ENCODE measurements at places on chromosomes 5 and 9. TPM values are rescaled to one million over a fixed set of nuclear protein-coding genes. Genes with fewer than 3 reads are reported as not detected.

The HSPB3 gene
- total RNA-seq = 413 TPM

DNA sequence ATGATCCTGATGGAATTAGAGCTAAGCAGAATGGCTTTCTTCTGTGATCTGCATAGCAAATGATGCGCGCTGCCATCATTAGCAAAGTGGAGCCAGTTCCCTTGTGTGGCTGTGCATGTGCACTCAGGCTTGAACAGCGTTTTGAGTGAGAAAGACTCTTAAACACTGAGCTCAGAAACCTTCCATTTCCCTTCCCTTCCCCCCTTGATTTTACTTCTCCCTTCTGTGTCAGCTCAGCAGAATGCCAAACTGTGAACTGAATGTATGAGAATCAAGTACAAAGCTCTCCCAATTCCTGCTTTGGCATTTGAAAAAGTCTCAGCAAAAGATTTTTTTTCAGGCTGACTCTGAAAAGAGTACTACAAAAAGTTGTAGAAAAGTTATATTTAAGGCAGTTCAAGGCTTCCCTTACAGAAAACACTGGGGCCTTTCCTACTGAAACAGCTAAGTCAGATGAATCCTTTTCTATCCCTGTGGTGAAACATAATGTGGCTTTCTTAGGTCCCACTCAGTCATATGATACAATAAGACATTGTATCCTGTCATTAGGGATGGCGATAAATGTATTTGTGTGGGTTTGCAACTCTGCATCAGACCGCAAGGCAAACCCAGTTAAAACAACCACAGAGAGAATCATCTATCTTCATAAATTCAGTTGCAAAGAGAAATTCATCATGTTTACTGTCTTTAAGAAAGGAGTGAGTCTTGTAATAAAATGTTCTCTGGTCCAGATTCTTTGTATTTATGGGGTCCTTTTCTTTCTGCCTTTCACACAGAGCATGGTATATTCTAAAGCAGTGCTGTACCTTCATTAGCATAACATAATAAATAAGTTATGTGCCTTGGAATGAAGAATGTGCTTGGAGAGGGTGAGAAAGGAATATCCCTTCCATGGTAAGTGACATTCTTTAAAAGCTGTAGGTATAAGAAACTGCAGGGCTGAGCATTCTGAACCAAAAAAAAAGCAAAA is 222.6 kb downstream of the CAAP1 start:
- DNase-seq = no peak

DNA sequence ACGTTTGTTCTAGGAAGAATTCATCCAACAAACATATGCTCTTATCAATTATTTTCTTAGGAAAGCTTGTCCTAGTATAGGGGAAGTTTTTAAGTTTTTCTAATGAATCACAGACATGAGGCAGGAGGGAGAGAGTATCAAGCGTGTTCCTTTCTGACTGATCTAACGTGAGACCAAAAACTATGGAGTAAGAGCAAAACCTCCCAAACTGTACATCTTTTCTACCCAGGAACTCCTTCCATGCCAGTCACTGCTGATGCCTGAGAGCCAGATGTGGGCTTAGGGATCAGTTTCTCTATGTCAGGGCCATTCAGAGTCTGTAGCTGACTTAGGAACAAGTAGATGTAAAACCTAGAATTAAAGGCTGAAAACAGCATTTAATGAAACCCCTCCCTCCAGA is 51.7 kb upstream of the NFIB start:
- DNase-seq = no peak

DNA sequence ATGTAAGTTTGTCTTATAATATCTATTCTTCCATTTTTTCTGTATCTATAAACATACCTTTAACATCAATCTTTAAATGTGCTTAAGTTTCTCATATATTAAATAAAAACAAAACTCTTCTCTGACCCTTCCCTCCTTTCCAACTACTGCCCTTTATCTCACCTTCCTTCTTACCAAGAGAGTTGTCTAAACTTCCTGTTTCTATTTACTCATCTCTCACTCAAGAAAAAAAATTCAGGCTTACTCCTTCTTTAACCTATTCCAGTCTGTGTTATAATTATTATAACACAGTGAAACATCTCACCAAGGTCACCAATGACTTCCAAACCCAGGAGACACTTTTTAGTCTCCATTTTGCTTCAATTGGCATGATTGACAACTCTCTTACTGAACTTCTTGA is 140.9 kb downstream of the CCDC171 start:
- no peak for DNase-seq
